ENCODE measurements at places on chromosomes 13 and 19.

DNA sequence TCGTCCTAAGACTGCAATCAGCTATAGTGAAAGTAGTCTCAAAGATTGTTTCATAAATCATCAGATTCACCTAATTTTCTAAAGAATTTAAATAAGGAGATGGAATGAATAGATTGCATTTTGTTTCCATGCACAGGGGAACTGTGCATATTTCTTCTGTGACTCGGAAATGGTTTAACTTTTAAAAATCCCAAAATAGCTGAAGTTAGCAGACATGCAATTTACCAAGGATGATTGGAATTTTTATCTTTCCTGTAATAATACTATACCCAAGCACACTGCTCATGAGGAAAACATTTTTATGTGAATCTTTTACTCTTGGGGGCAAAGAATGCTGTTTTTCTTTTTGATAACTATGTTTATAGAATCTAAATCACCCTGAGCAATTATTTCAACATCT, 15.0 kb upstream of the LMO7 start:
- DNase-seq, result no peak

DNA sequence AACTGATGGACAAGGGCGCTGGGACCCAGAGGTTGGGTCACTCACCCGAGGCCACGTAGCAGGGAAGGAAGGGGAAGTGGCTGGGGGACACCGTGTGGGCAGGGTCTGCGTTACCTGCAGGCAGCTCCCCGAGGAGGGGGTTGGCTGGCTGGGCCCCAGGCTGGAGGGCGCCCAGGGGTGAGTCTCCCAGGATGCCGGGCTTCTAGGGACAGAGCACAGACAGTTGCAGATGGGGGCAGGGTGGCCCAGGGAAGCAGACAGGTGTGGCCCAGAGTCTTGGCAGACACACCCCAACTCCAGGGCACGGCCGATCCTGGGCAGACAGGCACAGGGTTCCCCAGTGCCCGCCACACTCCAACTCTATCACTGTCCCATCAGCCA, 5.6 kb upstream of the FDX2 start:
- no peak for DNase-seq

DNA sequence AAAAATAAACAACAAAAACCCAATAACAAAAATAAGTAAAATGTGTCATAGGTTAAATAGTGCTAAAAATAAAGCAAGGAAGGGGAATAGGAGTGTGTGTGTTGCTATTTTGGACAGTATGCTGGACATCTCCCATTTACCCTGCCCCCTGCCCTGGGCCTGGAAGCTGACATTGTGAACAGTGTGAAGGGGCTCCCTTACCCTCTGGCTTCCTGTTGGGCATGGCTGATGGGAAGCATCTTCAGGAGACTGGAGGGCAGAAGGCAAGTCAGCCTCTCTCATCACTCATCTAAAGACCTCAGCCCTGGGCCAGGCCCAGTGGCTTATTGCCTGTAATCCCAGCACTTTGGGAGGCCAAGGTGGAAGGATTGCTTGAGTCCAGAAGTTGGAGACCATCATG, 26.7 kb downstream of the KCTD15 start:
- no peak for DNase-seq

GRCh38 chr19:44648631-44649251, 5.0 kb downstream of the PVR start:
- DNase-seq, result no peak

DNA sequence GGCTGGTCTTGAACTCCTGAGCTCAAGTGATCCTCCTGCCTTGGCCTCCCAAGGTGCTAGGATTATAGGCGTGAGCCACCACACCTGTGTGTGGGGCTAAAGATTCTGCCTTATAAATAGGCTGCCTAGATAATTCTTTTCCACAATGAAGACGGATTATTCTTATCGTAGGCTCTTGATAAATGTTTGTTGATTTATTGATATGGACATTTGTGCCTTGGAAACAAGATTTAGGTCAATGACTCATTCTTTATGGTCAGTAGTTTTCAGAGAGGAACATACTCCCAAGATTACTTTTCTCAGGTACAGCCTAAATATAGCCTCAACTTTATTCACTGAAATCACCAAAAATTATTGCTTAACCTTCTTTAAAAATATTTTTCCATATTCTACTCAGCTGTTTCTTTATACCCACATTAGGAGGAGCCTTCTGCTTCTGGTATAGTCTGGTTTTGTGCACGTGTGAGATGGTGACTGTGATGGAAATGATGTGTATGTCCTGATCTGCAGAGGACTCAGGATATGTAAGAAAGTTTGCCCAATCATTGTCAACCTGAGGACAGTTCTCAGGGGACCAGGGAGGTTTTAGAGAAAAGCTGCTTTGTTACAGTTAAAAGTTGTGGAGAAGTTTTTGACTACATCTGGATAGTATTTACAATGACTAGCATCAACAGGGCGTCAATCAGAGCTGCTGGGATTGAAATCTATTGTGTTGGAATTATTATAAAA, 208.9 kb downstream of the DNAJC15 start:
- DNase-seq, result no peak

GRCh38 chr13:78012046-78012445, 93.4 kb upstream of the EDNRB start:
- no peak for DNase-seq

DNA sequence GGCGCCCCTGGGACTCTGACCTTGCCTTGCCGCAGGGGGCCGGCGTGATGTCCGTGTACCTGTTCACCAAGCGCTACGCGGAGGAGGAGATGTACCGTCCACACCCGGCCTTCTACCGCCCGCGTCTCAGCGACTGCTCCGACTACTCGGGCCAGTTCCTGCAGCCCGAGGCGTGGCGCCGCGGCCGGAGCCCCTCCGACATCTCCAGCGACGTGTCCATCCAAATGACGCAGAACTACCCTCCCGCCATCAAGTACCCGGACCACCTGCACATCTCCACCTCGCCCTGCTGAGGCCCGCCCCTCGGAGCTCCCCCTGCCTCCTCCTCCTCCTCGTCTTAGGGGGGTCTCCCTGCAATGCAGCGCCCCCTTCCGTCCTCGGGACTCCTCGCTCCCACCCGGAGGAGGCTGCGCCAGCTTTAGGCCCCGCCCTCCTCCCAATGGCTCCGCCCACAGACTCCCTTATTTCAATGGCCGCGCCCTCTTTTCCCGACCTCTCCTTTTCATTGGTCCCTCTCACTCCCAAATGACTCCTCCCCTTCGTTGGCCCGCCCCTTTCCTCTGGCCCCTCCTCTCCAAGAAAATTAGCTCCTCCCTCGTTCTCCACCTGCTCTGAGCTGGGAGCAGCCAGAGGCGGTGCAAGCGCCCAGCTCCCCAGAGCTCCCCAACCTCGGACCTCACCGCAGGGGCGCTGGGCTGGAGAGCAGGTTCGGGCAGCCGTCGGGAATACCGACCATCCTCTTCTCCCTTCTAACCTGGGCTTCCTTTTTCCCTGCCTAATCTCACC, 20.5 kb upstream of the CACNG8 start:
- no peak for DNase-seq

GRCh38 chr19:56740501-56740900, 68.9 kb upstream of the ZNF835 start:
- no peak for DNase-seq

- DNase-seq, result no peak
Measured at GRCh38 chr13:66195238-66195637, 1034.9 kb downstream of the PCDH9 start.

DNA sequence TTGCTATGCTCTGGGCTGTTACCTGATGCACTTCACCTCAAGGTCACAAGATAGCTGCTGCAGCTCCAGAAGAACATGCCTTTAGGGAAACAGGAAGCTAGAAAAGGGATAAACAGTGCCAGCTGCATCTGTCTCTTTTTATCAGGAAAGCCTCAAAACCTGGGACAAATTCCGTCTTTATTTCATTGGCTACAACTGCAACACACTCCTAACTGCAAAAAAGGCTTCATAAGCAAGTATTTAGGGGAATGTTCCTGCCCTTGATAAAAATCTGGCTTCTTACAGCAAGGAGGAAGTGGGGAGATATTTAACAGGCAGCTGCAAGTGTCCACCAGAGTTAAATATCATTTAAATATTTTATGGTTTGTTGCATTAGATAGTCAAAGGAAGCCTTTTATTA, 34.2 kb upstream of the SERTM1 start:
- DNase-seq, result no peak

GRCh38 chr13:96967248-96967745, 27.0 kb downstream of the OXGR1 start:
- no peak for DNase-seq

- no peak for DNase-seq
Measured at GRCh38 chr19:3945838-3946237, 13.0 kb downstream of the NMRK2 start.

- no peak for DNase-seq
Measured at GRCh38 chr13:25394402-25395060, 22.8 kb downstream of the ATP8A2 start.

- DNase-seq, result no peak
Measured at GRCh38 chr13:36717966-36718545, 44.2 kb downstream of the SERTM1 start.

GRCh38 chr19:646779-647565, 7.3 kb downstream of the FGF22 start:
- no peak for DNase-seq
